NCI-H226 (cell line): ENCODE measurements at places on chromosomes 4 and X.
A peak's percentile ranks its signal among the peaks of the same experiment; 100 is the strongest.

GRCh38 chr4:109559625-109559982 lies 442 bp upstream of the MCUB start:
- DNase-seq, result no peak

GRCh38 chr4:3615386-3616286 lies 83.4 kb upstream of the LRPAP1 start:
- no peak for DNase-seq

DNA sequence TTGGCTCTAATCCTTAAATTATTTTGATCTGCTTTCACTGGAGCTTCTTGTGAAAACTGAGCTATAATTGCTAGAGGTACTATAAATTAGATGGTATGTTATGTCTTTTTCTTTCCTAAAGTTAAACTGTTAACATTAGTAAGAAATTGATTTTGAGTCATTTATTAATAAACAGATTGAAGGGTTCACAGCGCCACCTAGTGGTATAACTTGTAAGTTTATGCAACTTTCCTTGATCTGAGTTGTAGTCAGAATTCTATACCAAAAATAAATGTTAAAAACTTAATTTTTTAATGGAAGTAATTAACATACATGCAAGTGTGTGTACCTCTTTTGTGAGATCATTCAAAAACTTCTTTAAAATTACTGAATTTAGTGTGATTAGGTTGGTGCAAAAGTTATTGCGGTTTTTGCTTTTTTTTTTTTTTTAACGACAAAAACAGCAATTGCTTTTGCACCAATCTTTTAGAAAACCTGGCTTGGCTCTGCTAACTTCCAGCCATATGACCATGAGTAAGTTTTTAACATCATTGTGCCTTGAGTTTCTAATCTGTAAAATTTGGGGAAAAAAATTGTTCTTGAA lies 151.5 kb downstream of the CENPC start:
- no peak for DNase-seq

DNA sequence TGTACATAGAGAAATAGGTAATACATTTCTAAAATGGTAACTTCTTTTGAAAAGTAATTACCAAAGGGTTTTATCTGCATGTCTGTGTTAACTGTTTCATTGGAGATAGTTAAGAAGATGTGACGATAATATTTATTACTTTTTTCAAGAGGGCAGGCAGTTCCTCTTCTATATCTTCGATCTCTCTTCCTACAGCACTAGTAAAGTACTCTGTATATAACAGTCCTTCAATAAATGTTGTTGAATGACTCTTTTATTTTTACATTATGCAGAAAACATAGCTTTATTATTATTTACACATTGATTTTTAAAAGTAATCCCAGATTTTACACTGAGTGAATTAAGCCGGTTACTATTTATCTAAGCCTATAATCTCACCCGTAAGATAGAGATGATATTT lies 51.8 kb downstream of the TMPRSS11E start:
- DNase-seq, result no peak

DNA sequence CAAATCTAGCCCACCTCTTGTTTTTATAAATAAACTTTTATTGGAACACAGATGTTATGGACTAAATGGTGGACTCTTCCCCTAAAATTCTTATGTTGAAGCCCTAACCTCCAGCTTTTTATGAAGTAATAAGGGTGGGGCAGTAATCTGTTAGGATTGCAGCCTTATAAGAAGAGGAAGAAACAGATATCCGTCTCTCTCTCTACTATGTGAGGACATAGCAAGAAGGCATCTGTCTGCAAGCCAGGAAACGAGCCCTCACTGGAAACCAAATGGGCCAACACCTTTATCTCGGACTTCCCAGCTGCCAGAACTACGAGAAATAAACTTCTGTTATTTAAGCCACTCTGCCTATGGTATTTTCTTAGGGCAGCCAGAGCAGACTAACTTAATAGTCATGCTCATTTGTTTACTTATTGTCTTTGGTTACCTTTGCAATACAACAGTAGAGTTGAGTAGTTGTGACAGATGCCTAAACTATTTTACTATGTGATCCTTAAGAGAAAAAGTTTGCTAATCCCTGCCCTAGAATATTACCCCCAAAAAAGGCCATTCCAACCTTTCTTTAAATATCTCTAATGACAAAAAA lies 67.4 kb downstream of the MANBA start:
- no peak for DNase-seq

DNA sequence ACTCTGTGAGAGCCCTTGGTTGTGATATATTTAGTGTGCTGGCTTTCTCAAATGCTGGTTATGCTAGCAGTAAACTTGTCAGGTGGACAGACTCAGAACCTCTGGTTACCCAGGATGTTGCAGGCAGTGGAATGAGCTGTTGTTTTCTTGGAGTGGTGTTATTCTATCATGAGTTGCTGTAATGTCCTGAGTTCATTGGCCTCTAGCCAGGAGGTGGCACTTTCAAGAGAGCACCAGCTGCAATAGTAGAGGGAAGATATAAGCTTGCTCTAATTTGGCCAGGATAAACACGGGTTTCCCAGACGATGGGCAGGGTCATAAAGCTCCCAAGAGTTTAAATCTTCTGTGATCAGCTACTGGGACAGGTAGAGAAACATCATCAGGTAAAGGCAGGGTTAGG lies 95.0 kb upstream of the UBQLN2 start:
- DNase-seq, result no peak

DNA sequence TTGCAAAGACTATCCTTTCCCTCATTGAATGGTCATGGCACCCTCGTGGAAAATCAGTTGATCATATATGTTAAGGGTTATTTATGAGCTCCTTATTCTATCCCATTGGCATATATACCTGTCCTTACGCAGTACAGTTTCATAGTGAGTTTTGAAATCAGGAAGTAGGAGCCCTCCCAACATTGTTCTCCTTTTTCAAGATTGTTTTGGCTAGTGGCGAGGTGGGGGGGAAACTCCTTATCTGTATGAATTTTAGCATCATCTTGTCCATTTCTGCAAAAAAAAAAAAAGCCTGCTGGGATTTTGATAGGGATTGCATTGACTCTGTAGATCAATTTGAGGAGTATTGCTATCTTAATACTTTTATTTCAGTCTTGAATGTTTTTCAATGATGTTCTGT lies 2.5 kb upstream of the USP9X start:
- no peak for DNase-seq

- DNase-seq, result no peak
Observed at GRCh38 chr4:25449270-25449669, 72.2 kb downstream of the ANAPC4 start.

GRCh38 chrX:64330284-64330683 lies 65.0 kb downstream of the MTMR8 start:
- DNase-seq, result no peak

DNA sequence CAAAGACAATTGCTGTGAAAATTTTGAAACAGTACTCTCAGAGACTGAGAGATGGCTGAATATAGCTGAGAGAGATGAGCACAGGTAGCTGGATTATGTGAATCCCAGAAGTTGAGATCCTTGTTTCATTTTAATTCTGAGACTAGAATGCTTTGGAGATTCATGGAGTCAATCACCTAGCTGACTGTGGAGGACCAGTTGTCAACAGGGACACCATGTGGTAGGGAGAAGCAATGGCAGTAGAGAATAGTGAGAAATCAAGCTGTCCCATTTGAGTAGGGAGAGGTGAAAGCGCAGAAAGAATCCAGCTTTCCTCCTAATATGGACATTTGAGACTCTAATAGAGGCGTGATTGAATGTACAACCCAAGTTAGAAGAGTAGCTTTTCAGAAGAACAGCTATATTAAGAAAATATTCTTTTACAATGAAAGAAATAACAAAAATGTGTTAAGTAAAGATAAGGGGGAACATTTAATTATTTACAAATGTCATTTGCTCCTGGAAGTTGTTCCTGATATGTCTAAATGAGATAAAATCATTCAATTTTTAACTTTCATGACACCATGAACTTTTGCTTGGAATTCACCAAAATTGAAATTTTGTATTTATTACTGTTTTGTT lies 30.3 kb upstream of the GLRB start:
- peak; percentile 38 for DNase-seq

GRCh38 chrX:136030303-136031191 lies 45.3 kb downstream of the SLC9A6 start:
- DNase-seq, result peak; percentile 10

DNA sequence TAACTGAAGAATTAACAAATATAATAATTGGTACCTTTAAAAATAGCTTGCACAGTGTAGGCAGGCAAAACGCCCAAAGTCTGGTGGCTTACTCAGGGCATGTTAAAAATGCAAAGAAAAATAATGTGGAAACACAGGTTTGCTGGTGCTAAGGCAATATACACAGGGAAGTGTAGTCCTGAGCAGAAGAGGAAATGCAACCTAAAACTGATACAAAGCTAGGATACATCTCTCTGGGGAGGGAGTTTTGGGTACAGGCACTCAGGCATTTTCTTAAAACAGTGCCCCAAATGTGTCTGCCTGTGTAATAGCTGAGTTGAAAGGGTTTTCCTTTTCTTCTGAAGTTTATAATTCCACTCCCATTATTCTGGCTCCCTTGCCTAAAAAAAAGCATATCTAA lies 47.4 kb downstream of the TMPRSS11E start:
- DNase-seq, result no peak

DNA sequence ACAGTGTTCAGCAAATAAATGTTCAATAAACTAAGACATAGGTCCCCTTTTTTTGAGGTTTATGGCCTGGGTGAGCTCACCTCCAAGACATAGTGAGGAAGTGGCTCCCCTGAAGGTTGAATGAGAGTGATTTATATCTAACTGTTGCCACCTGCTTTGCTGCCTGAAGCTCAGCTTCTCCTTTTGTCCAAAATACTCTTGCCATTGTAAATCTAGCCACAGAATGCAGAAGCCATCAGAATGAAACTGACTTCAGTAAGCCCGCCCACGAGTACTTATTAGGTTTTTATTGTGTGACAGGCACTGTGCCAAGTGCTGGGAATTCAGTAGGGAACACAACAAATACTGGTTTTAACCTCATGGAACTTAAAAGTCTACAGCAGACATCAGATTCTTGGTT lies 18.0 kb downstream of the SPINK2 start:
- no peak for DNase-seq
